ENCODE measurements at places on chromosomes 6 and 20.

- DNase-seq: no peak
Observed at GRCh38 chr6:138987080-138987642, 892 bp downstream of the REPS1 start.

- DNase-seq: no peak
Observed at GRCh38 chr6:169558774-169559441, 142.9 kb downstream of the WDR27 start.

DNA sequence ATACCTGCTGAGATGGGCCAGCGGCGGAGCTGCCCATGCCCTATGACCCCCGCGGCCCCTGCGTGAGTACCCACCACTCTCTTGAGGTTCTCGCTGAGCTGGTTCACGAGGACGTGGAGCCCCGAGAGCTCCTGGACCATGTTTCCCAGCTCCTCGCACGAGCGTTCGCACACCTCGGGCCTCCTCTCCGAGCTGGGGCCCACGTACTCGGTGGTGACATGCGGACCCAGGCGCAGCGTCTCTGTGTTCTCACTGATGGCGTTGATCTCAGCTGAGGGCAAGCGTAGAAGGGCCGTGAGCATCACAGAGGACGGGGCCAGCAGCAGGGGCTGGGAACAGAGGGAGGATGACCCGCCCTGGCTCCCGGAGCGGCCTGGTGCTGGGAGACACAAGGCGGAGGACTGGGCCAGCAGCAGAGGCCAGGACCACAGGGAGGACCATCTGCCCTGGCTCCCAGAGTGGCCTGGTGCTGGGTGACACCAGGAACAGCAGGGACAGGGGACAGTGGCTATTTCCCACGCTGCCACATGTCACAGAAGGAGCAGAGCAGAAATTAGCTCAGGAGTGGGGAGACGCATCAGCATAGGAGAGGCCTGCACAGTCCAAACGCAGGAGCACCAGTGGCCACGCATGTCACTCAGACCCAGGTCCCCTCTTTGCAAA, 11.8 kb downstream of the THBS2 start:
- DNase-seq: no peak

- no peak for DNase-seq
Observed at GRCh38 chr6:140441256-140441655, 1066.8 kb upstream of the CITED2 start.

GRCh38 chr6:135434991-135435390, 62.5 kb downstream of the AHI1 start:
- no peak for DNase-seq

GRCh38 chr6:162533009-162533400, 194.6 kb downstream of the PRKN start:
- no peak for DNase-seq

- no peak for DNase-seq
Observed at GRCh38 chr6:89162047-89162371, 16.2 kb downstream of the PM20D2 start.

DNA sequence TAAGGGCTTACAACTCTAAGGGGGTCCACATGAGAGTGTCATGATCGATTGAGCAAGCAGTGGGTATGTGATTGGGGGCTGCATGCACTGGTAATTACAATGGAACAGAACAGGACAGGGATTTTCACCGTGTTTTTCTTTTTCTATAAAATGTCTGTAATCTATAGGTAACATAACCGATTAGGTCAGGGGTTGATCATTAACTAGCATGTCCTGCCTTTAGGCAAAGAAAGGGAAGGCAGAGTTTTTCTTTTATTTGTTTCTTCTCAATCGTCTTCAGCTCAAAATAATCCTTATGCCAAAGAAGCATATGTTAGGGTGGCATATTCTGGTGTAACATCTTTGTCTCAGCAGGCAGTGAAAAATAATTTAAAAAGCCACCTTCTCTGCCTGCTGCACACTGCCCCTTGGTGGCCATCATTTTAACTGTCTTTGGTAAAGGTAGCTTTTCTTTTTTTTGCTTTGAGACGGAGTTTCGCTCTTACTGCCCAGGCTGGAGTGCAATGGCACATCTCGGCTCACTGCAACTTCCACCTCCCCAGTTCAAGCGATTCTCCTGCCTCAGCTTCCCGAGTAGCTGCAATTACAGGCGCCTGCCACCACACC, 9.7 kb upstream of the CEP43 start:
- DNase-seq: peak; percentile 18

Measured in T-helper 1 cell (primary cell).